Left cardiac atrium (tissue), 4 donors: ENCODE measurements at places on chromosomes 12 and 14. TPM values are rescaled to one million over a fixed set of nuclear protein-coding genes. Genes with fewer than 3 reads are reported as not detected.

DNA sequence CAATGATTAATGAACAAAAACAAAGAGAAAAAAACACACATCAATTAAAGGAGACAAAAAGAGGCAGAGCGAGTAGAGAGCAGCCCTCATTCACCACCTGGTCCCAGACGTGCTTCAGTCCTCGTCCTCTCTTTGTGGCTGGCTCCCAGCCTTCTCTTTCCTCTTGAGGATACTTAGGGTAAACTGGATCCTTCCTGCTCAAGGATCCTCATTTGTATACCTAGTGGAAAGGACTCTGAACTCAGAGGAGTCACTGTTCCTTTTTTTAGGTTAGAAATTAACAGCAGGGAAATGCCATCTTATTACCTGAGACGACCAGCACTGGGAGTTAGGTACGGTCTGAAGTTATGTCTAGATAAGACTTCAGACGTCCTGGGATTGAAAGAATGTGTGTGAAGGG, 9.7 kb downstream of the MLEC start:
- no peak for DNase-seq

- no peak for DNase-seq
Observed at GRCh38 chr12:62078020-62078419, 182.2 kb upstream of the USP15 start.

DNA sequence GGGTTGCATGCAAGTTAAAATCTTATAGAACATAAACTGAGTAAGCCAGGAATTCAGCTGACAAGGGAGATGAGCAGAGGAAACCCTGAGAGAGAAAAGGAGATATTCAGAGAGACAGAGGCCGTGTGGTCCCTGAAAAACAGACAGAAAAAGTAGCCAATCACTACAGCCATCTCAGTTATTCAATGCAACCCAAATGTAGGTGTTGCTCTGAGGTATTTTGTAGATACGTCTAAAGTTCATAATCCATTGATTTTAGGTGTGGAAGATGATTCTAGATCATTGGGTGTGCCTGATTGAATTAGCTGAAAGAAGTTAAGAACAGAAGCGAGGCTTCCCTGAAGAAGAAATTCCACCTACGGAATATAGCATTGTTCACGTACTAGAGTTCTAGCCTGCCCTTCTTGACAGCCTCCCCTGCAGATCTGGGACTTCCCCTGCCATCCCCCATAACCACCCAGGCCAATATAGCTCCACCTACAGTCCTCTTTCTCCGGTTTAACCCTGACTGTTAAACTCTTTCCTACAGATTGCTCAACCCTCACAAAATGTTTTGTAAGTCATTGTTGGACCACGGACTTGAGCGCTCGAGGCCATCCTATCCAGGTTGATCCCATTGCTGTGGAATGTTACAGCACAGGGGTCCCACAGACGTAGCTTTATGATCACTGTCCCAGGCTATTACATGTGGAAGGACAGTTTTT, 21.7 kb downstream of the AICDA start:
- no peak for DNase-seq

- no peak for DNase-seq
Observed at GRCh38 chr12:106908561-106908960, 47.1 kb upstream of the TMEM263 start.

- DNase-seq, result no peak
Observed at GRCh38 chr12:49534731-49535278, 4.0 kb upstream of the KCNH3 start.

DNA sequence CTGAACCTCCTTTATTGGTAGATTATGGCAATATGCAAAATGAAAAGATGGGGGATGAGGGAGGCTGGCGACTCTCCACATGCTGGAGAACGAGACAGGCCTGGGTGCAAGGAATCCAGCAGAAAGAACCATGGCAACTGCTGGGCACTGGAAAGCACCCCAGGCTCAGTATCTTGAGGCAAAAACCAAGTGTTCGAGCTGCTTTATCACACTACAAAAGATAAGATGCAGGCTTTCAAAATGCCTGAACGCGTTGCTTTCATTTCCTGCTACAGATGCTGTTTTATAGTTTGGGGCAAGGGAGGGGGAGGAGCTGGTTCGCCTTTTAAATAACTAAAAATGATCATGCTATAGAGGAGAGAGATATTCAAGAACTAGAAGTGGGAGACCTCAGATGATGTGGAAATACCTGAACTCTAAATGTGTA, 38.9 kb downstream of the NIN start:
- DNase-seq, result no peak

DNA sequence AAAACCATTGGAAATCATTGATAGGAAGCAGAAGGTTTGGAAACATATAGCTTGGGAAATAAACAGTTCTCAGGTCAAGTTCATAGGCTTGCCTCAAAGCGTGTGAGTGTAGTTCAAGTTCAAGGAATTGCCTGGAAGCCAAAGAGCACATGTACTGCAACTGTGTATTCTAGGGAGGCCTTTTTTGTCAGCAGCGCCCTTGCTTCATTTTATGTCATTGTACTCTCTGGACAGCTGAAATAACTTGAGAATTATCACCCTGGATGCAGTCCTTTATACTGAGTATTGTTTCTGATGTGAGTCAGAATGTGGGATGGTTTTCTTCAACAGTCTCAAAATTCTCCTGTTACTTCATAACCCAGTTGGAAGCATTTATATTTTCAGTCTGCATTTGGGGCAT, 16.0 kb upstream of the EVL start:
- no peak for DNase-seq

GRCh38 chr12:98154850-98155249, 360.5 kb upstream of the TMPO start:
- no peak for DNase-seq

GRCh38 chr14:74983343-74983742, 19.4 kb upstream of the EIF2B2 start:
- no peak for DNase-seq

- DNase-seq, result no peak
Observed at GRCh38 chr12:54991991-54992375, 7.4 kb upstream of the TESPA1 start.

GRCh38 chr12:38823738-38824137, 81.7 kb downstream of the CPNE8 start:
- DNase-seq, result no peak

DNA sequence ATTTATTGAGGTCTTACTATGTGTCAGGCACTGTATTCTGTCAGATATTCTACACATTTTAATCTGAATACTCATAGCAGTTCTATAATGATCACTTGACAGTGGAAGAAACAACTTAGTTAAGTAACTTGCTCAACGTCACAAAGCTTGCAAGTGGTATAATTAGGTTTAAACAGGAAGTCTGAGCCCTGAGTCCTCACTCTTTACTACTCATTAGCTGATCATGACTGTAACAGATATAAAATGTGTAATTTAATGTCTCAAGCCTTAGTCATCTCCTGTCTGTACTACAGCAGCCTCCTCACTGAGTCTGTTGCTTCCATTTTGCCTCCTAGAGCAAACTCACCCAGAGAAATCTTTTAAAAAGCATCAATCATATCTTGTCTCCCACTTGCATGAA, 38.9 kb downstream of the PPP4R4 start:
- no peak for DNase-seq

GRCh38 chr12:118498171-118498570, 121.8 kb downstream of the SUDS3 start:
- DNase-seq, result no peak

GRCh38 chr14:101535232-101535631, 26.1 kb upstream of the DIO3 start:
- no peak for DNase-seq

- no peak for DNase-seq
Observed at GRCh38 chr12:120790114-120790513, 64.5 kb downstream of the ACADS start.

GRCh38 chr12:32273063-32273522, 126.3 kb upstream of the FGD4 start:
- no peak for DNase-seq

- DNase-seq, result no peak
Observed at GRCh38 chr14:54050759-54051158, 94.1 kb upstream of the BMP4 start.

- DNase-seq, result no peak
Observed at GRCh38 chr12:4663971-4664505, 15.1 kb downstream of the NDUFA9 start.

DNA sequence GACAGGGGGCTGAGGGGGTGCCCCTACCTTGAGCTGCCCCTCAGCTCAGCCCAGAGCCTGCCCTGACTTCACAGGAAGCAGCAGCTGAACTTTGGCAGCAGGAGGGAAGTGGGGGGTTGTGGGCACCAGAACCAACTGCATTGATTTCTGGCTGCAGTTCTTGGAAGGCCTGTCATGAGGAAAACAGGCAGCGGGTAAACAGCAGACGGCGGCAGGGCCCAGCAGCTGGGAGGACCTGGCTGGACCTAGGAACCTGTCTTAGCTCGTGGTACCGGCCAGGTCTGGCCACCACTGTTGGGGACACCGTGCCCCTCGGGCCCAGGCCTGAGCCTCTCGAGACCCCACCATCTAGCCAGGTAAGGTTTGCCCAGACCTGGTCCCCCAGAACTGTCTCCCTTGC, 154.2 kb upstream of the MYL2 start:
- no peak for DNase-seq

SDR9C7 gene
- total RNA-seq, result not detected

C14orf180 gene
- 66.7 TPM for total RNA-seq

CLEC1B gene
- total RNA-seq, result not detected

FAM186B gene
- total RNA-seq, result 0.29 TPM

CLEC4D gene
- not detected for total RNA-seq

APOF gene
- total RNA-seq, result not detected

RD3L gene
- total RNA-seq, result 11.6 TPM

CELA1 gene
- not detected for total RNA-seq

ERO1A gene
- total RNA-seq, result 24.2 TPM

SP7 gene
- not detected for total RNA-seq
